ENCODE measurements at places on chromosomes 12 and 14. TPM values are rescaled to one million over a fixed set of nuclear protein-coding genes. Genes with fewer than 3 reads are reported as not detected.

TMTC1 gene
- 27.0 TPM for total RNA-seq

CLEC4D gene
- not detected for total RNA-seq

KRT7 gene
- total RNA-seq: 2.2 TPM

BCL11B gene
- total RNA-seq: not detected

KRT86 gene
- total RNA-seq: 0.81 TPM
